ENCODE measurements at places on chromosomes 11 and 22.

GRCh38 chr11:108865406-108865805, 200.5 kb downstream of the DDX10 start:
- no peak for DNase-seq

DNA sequence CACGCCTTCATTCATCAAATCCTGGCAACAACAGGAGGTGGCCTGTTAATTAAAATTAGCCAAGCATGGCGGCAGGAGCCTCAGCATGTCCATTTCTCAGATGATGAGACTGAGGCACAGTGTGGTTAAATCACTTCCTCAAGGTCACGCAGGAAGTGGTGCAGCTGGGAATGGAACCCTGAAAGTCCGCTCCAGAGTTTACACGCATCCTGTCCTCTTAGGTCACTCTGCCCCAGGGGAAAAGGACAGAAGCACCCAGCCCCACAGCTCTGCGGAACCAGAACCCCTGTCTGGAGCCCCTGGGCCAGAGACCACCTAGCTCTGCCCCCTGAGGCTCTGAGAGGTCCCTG, 19.6 kb downstream of the RPL3 start:
- DNase-seq = no peak

DNA sequence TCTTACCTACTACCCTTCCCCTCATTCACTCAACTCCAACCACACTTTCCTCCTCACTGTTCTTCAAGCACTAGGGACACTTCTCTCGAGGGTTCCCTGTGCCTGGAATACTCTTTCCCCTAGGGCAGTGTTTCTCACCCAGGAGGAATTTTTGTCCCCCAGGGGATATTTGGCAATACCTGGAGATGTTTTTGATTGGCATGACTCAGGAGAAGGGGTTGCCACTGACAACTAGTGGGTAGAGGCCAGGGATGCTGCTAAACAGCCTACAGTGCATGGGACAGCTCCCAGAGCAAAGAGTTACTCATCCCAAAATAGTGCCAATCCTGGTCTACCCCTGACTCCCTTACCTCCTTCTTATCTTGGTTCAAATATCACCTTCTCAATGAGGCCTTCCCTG, 40.0 kb downstream of the BTG4 start:
- no peak for DNase-seq

DNA sequence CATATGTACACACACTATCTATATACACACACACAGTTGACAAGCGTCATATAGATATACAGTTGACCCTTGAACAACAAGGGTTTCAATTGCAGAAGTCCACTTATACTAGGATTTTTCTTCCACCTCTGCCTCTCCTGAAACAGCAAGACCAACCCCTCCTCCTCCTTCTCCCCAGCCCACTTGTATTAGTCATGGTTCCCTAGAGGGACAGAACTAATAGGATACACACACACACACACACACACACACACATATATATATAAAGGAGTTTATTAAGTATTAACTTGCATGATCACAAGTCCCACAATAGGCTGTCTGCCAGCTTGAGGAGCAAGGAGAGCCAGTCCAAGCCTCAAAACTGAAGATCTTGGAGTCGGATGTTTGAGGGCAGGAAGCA, 92.9 kb downstream of the DHCR7 start:
- DNase-seq = no peak

- no peak for DNase-seq
These were observed 11.7 kb upstream of the FOLR2 start for GRCh38 chr11:72204886-72205285.

- DNase-seq = no peak
These were observed 2.1 kb downstream of the ALDH3B1 start for GRCh38 chr11:68012044-68012842.

DNA sequence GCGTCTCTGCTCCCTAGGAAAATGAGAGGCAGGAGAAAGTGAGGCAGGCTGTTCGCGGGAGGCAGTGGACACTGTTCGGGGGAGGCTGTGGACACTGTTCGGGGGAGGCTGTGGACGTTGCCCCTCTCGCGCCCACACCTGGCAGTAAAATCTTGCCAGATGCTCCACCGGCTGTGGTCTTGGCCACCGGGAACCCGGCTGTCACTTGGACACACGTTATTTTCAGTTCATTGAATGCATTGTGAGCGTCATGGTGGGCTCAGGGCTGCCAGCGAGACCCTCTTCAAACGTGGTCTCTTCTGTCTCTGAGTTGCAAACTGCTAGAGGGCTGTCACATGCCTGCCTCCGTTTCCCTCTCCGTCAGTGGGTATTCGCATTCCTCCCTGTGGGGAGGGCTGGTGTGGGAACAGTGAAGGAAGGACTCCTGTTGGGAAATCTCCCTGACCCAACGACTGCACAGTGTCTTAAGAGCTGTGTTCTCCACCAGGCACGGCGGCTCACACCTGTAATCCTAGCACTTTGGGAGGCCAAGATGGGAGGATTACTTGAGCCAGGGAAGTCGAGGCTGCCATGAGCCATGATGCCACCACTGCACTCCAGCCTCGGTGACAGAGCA, 1.4 kb downstream of the PRR5 start:
- no peak for DNase-seq

- DNase-seq = no peak
These were observed 1.9 kb downstream of the PATL1 start for GRCh38 chr11:59666969-59667368.

GRCh38 chr11:19660076-19660475, 52.6 kb upstream of the NAV2 start:
- DNase-seq = no peak

GRCh38 chr11:8573777-8574176, 20.3 kb downstream of the STK33 start:
- no peak for DNase-seq

DNA sequence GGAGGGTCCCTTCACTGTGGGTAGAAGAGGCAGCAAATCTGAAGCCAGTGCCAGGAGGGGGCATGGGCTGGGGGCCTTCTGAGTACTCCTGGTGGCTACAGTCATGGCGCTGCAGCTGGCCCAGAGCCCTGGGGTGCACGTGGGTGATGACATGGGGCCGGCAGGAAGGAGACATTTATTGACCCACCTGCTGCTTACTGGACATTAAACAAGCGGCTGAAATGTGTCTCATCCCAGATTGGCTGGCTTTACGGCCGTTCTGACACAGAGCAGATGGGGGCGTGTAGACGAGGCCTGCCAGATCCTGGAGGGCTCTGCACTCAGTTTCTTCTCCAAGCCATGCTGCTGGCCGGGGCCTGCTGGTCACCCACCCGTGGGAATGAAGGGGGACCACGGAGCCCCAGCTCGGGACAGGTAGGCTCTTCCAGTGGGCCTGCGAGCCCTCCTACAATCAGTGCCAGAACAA, 906.9 kb downstream of the BRD1 start:
- DNase-seq = no peak

DNA sequence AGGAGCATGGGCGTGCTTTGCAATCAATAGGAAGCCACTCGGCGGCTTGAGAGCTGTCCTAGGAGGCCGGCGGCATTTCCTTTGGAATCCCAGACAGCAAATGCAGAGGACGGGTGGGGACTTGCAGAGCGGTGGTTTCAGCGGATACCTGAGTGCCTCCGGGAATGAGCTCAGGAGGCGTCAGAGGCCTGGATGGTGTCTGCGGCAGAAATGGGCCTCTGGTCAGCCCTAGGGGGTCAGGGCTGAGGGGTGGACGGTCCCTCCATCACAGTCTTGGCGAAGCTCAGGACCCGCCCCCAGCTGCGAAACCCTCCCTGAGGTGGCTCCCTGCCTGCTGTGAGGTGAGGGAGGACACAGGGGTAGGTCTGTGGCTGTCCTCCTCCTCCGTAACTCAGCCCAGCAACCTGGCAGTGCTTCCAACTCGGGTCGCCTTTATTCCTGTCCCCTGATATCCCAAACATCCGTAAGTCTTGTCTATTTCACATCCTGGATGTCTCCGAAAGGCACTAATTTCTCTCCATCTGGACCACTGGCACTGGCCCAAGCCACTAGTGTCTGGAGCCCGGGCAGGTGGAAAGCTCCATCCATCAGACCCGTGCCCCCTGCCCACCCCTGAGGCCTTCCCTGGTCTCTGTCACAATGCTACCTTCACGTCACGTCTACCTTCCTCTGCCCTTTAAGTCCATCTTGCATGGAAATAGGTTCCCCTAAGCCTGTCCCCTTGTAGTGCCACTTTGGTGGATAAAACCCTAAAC, 686.6 kb downstream of the BRD1 start:
- no peak for DNase-seq

DNA sequence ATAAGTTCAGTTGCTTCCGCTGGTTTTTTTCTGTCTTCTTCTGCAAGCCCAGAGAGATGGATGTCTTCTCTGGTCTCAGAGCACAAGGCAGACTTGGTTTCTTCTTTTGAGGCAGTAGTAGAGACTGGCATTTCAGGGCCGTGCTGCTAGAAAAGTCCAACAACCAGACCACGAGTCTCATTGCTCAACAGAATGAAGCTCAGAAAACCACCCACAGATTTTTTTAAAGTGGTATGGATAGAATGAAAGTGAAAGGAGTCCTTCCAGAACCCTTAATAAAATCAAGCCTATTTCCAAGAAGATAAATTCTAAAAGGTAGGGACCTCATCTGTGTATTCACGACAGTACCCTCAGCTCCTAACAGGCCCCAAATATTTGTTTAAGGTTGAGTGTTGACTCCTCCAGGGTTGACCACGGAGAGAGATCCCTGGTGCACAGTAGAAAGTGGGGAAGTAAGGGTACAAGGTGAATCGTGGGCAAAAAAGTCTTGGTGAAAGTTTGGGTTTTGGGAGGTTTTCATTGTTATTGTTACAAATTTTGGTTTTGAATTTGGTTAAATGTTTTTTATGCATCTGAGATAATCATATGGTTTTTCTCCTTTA, 43.6 kb upstream of the DDX6 start:
- no peak for DNase-seq

DNA sequence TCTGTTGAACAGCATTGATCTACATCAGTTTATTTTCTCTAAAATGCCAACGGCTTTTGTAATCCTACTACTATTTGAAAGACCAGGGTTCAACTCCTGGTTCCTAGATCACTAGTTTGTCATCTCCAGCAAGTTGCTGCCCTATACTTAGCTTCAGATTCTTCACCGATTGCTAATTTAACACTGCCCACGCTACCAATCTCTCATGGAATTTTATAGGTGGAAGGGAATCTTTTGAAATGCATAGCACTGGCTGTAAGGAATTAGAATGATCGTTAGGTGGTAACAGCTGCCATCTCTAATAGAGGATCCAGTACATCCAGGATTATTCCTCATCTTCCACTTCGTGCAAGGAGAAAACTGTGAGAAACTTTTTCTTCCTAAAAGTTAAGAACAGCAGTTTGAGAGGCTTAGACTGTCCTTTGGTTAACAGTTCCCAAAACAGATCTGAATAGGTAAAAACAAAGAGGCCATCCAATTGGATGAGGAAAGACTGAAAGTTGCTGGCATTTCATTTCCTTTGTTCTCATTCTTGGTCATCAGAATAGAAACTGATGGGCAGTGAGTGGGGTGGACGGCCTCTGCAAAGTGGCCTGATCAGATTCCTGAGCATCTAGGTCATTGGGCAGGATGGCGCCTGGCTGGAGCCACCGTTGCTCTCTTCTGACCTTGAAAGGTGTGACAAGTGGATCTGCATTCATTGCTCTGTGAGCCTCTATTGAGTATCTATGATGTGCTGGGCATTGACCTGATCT, 236.3 kb upstream of the SORL1-AS1 start:
- DNase-seq = no peak

DNA sequence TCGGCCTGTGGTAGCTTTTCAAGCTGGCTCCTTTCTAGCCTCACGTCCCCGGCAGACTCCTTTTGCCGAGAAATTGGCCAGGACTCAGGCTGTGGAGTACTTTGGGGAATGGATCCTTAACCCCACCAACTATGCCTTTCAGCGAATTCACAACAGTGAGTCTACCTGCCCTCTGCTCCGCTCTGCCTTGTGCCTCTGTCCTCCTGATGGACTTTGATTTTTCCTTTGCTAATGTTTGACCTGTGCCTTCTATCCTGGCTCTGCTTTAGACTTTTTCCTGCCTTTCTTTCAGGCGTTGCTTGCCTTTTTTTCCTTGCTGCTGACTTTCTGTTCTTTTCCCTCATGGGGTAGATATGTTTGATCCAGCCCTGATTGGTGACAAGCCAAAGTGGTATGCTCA, 12.5 kb downstream of the MADD start:
- no peak for DNase-seq

GRCh38 chr11:96464700-96465307, 75.0 kb downstream of the JRKL start:
- DNase-seq = no peak

DNA sequence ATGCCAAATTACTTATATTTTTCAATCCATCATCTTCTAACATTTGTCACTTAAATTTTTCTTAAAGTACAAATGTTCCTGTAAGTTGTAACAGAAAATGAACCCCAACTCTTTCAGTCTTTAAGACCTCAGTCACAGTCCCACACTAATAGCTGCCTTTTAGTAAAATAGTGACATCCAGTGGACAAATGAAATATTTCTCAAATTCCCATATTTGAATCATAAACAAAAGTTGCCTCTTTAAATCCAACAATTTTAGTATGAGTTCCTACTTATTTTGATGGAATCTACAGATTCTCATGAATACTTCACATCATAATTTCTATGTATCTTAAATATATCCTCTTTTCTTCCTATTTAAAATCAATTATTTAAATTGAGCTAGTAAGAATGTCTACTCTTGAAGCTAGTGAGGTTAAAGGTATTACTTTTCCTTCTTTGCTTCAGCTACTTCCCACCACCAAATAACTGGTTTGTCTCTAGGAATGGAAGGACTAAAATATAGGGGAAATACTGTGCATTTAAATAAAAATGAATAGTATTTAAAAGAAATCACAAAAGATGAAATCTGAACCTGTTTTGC, 9.2 kb downstream of the LIN7C start:
- no peak for DNase-seq

- no peak for DNase-seq
These were observed 4.0 kb upstream of the RCOR2 start for GRCh38 chr11:63920939-63921417.

DNA sequence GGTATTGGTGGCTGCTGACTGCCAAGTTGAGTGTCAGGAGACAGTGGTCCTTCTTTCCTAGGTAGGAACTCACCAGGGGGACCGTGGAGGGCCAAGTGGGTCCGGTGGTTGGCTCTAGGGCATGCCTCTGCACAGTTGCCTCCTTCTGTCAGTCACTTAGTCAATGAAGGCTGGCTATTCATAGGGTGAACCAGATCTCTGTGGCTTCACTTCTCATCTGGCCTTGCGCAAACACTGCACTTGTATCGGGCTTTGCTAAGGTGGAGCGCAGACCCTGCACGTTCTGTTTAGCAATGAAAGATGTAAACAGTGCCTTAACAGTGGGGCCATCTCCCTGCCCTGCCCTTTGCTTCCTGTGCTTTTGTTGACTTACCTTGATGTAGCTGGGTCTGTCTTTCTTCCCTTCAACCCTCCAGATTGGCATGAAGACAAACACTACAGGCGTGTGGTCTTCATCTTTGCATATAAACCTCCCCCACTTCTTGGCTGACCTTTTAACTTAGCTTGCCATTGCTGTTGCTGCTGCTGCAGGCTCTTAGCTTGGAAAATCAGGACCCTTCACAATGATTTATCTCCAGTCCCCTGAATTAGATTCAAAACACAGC, 6.7 kb upstream of the SORL1-AS1 start:
- DNase-seq = no peak

All from Right ventricle myocardium superior (tissue), 1 donor.